Activated CD8-positive, alpha-beta memory T cell treated with anti-CD3 and anti-CD28 coated beads for 4 hours (primary cell): ENCODE measurements at places on chromosomes 6 and 20.

DNA sequence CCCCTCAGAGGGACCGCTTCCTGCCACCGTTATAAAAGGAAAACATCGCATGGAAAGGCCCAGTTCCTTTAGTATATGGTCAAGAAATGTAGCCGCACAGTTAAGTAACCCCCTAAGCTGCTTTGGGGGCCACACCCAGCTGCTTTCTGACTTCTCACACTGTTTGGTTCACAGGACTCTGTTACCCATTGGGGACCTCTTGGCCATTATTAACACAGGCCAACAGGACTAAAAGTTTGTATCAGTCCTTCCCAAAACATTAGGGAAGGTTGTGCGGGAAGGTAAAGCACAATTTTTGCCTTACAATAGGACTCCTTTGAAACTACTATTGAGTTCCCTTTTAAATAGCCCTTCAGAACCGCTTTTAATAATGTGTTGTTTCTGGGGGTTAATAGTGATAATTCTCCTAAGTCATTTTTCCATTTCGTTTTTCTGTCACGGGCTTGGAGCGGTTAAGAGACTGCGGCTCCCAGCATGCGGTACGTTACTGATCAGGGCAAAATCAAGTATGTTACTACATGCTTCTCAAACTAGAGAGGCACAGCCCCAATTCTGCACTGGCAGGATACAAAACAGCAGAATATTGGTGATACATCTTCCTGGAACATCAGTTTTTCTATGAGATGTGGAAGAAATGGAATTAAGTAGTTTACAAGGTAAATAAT lies 668 bp upstream of the RPP40 start:
- DNase-seq = no peak

- DNase-seq = no peak
These were observed 40.9 kb upstream of the ZBP1 start for GRCh38 chr20:57660922-57661745.

DNA sequence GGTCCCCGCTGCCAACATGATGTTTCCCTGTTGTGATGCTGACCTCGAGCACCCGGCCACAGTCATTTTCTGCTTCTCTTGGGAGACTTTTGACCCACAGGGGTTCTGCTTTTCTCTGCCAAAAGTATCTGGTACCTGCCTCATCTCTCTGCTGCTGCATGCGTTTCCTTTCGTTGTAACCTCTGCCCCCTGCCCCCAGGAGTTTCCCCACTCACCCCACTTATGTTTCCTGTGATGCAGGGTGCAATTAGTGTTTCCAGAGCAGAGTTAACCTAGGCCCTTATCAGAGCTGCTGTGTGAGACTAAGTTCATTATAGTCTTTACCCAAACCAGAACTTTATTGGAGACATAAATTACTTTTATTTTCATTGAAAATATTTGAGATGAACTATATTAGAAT lies 65.2 kb upstream of the EDN3 start:
- DNase-seq = no peak

GRCh38 chr6:52065621-52066020 lies 21.8 kb downstream of the PKHD1 start:
- DNase-seq = no peak

GRCh38 chr6:39821742-39822532 lies 29.8 kb downstream of the DAAM2 start:
- DNase-seq = no peak

DNA sequence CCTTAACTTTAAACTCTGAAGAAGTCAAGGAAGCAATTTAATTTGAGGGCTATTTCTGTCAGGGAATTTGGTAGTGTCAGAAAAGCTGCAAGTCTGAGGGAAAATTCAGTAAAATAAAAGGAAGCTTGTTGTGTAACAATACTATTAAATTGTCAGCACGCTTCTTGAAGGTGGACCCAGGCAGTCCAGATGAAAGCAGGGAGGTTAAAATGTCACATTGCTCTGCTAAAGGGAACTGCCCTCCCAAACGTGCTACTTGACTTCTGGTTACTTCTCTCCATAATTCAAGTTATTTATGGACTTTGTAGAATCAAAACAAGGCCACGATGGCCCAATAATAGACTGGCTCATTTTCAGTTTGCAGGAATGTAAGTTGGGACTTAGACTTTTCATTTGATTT lies 28.2 kb upstream of the ARMC2 start:
- no peak for DNase-seq

GRCh38 chr6:31266567-31267360 lies 5.1 kb downstream of the HLA-C start:
- DNase-seq = no peak

DNA sequence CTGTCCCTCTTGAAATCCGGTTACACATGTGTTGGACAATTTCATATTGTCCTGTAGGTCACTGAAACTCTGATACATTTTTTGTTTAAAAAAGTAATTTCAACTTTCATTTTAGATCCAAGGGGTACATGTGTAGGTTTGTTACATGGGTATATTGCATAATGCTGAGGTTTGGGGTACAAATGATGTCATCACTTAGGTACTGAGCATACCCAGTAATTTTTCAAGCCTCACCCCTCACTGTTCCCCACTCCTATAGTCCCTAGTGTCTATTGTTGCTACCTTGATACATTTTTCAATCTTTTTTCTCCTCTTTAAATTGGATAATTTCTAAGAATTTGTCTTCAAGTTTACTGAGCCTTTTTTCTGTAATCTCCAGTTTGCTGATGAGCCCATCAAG lies 483.0 kb downstream of the DHX35 start:
- DNase-seq = no peak

GRCh38 chr6:85498596-85499258 lies 48.8 kb downstream of the NT5E start:
- no peak for DNase-seq

DNA sequence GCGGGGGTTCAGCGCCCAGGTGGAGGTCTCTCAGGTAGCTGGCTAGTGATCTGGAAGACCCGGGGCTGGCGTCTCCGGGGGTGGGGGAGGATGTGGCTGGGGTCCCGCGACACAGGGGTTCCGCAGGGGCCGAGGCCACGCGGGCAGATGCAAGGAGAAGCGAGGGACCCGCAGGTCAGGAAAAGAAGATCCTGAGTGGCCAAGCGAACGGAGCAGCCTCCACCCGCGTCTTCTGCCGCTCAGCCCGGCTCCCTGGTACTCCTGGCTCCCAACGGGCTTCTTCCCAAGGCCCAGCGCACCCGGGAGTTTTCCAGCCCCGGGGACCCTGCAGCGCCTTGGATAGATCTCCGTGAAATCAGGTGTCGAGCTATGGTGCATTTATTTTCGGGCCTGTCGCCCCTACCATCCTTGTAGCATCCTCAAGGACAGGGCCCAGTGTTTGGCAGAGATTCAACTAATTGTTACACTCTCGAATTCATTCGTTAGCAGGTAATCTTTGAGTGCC lies 682 bp upstream of the CHD6 start:
- DNase-seq = no peak

- no peak for DNase-seq
These were observed 5.4 kb upstream of the KCNQ5 start for GRCh38 chr6:72616406-72617015.

DNA sequence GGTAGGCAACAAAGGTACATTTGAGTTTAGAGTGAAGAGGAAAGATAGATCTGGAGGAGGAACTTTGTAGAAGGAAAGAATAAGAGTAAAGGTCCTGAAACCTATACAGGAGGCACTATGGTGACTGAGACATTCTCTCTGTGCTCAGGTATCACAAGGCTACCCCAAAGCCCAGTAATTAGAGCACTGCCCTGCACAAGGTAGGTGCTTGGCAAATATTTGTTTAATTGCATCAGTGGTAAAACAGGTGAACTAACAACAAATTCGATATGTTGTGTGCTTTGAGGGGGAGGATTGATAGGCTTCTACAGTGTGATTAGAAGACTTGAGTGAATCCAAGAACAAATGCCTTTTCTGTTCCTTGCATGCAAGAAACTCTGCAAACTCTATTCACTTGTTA lies 6.8 kb upstream of the TSHZ2 start:
- no peak for DNase-seq

DNA sequence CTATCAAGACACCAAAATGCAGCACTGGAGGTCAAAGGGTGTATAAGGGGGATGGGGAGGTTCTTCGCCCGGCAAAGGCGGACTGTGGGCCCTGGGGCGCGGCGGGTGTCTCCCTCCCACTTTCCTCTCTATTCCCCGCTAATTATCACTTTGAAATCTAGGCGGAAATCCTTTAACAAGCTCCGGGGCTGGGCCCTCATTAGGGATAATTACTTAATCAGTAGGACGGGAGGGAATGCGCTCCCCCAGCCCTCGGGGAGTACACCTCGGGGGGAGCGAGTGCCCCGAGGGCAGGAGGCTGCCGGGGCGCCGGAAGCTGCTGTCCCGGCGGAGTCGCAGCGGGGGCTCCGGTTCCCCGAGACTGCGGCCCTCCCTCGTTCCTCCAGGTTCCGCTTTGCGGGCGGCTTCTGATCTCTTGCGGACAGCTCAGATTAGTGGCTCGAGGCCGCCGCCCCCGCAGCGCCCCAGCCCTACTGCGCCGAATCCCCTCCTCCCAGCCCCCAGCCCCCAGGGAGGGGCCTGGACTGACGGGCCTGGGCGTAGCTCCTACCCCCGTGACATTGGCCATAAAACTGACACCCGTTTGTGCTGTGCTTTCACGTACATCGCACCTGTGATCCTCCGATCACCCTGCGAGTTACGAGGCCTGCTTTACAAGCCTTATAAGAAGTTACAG lies 14.7 kb downstream of the MUCL3 start:
- peak; percentile 58 for DNase-seq
